ENCODE measurements at places on chromosomes 5 and 9. TPM values are rescaled to one million over a fixed set of nuclear protein-coding genes. Genes with fewer than 3 reads are reported as not detected.

The ERGIC1 gene
- total RNA-seq: 140 TPM

The SLC1A1 gene
- 0.54 TPM for total RNA-seq

The CANX gene
- total RNA-seq: 179 TPM

The OR2Y1 gene
- total RNA-seq: not detected

The ZNF608 gene
- 17.4 TPM for total RNA-seq

The FRRS1L gene
- not detected for total RNA-seq

The CAMK4 gene
- 5.2 TPM for total RNA-seq

The IL11RA gene
- 47.3 TPM for total RNA-seq

The ENC1 gene
- 14.6 TPM for total RNA-seq

The PHYHD1 gene
- total RNA-seq: 1.5 TPM

The BTNL8 gene
- total RNA-seq: not detected

The FRMPD1 gene
- not detected for total RNA-seq

GRCh38 chr9:134099123-134099761 is 31.4 kb upstream of the BRD3 start:
- no peak overlapping the region for H3K27ac ChIP-seq
- peak; percentile 80 for DNase-seq
- H3K4me1 ChIP-seq: no peaks in the 10 kb centered on the region
- no peaks in the 10 kb centered on the region for H3K36me3 ChIP-seq
- peaks cover 2% of the 10 kb centered on the region for H3K27me3 ChIP-seq

GRCh38 chr9:133939171-133939785 is 52.8 kb downstream of the VAV2 start:
- DNase-seq: no peak
- no peak overlapping the region for H3K27ac ChIP-seq
- H3K4me3 ChIP-seq: no peak overlapping the region
- peaks cover 16% of the 10 kb centered on the region for H3K4me1 ChIP-seq
- peaks cover 47% of the 10 kb centered on the region for H3K36me3 ChIP-seq
- no peaks in the 10 kb centered on the region for H3K27me3 ChIP-seq

DNA sequence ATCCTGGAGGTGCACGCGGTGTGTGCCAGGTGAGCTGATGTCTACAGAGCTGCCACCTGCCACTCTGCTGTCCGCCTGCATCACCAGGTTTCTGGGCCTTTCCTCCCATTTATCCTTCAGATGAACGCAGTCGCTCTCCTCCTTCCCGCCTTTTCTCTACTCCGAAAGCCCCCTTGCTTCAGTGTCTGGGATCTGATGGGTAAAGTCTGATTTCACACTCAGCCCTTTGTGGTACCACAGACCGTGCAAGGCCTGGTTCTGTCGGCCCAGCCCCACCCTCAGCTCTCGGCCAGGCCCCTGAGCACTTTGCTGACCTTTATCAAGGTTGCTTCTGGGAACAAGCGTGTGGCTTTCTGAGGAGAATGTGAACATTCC is 32.5 kb downstream of the GLT6D1 start:
- no peak overlapping the region for H3K4me3 ChIP-seq
- H3K27me3 ChIP-seq: no peaks in the 10 kb centered on the region
- H3K36me3 ChIP-seq: no peaks in the 10 kb centered on the region
- no peak for DNase-seq

DNA sequence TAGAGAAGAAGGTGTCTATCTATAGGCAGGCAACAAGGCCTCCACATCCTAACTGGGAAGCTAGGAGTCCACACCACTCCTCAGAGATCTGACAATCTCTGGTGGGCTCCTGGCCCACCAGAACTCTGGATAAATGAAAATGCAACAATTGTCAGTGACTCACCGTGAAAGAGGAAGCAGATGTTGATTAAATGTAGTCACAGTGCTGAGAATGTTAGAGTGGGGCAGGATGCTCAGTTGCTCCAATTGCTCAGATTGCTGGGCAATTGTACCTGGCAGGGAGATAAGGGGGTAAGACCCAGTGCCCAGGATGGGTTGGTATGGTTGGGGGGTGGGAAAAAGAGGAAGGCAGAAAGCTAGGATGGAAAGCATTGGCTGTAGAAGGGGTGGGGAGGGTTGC is 4.3 kb downstream of the CCL19 start:
- no peak overlapping the region for H3K27ac ChIP-seq
- H3K27me3 ChIP-seq: peaks cover 6% of the 10 kb centered on the region
- DNase-seq: no peak
- peaks cover 8% of the 10 kb centered on the region for H3K4me1 ChIP-seq
- H3K36me3 ChIP-seq: no peaks in the 10 kb centered on the region

- DNase-seq: no peak
- H3K27me3 ChIP-seq: no peaks in the 10 kb centered on the region
- no peaks in the 10 kb centered on the region for H3K4me1 ChIP-seq
- no peak overlapping the region for H3K27ac ChIP-seq
Observed at GRCh38 chr5:119820016-119820415, 190.7 kb downstream of the FAM170A start.

DNA sequence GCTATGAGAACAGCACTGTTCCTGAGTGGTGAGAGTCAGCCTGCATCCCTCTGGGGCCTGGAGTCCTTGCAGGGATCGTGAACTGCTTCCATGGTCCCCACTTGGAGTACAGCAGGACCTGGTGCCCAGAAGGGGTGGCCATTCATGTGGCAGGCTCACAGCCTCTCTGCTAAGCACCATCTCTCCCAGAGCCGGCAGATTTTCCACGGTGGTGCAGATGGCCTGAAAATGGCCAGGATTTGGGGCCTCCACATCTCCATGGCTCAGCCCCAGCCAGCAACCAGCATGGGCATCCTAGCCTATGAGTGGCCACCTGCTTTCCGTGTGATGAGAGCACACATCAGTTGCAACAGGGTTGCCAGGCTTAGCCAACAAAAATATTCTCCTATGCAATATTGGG is 33.9 kb upstream of the SEMA4D start:
- H3K4me1 ChIP-seq: peaks cover 20% of the 10 kb centered on the region
- H3K27me3 ChIP-seq: no peaks in the 10 kb centered on the region
- H3K27ac ChIP-seq: no peak overlapping the region
- H3K4me3 ChIP-seq: no peak overlapping the region
- H3K36me3 ChIP-seq: no peaks in the 10 kb centered on the region
- no peak for DNase-seq

GRCh38 chr5:141354900-141355469 is at the start of gene PCDHGA4:
TSS of gene PCDHGA4 (plus strand) at chr5:141355021. CDS start at chr5:141355108, 87 bp downstream.
- DNase-seq: no peak
- H3K36me3 ChIP-seq: no peaks in the 10 kb centered on the region
- H3K27me3 ChIP-seq: peaks cover 58% of the 10 kb centered on the region
- H3K4me3 ChIP-seq: no peak within 1 kb of the TSS

- no peaks in the 10 kb centered on the region for H3K4me1 ChIP-seq
- DNase-seq: no peak
- H3K4me3 ChIP-seq: no peak overlapping the region
- no peak overlapping the region for H3K27ac ChIP-seq
- H3K36me3 ChIP-seq: no peaks in the 10 kb centered on the region
Observed at GRCh38 chr9:28607843-28608242, 1034.6 kb upstream of the C9orf72 start.

GRCh38 chr5:173458828-173459609 is 130.8 kb upstream of the STC2 start:
- no peak for DNase-seq
- H3K27me3 ChIP-seq: no peaks in the 10 kb centered on the region
- no peaks in the 10 kb centered on the region for H3K36me3 ChIP-seq
- no peaks in the 10 kb centered on the region for H3K4me1 ChIP-seq

DNA sequence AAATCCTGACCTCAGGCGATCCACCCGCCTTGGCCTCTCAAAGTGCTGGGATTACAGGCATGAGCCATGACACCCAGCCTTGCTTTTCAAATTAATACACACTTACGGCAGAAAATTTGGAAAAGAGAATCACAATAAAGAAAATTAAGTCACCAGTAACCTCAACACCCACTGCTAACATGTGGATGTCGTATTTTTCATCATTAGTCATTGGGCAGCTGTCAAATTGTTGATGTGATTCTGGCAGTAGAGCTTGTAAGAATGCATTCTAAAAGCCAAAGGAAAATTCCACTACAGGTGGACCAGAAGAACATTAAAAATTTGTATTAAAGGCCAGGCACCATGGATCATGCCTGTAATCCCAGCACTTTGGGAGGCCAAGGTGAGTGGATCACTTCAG is 237.3 kb upstream of the TUT7 start:
- no peaks in the 10 kb centered on the region for H3K27me3 ChIP-seq
- H3K36me3 ChIP-seq: no peaks in the 10 kb centered on the region
- no peak overlapping the region for H3K4me3 ChIP-seq
- no peaks in the 10 kb centered on the region for H3K4me1 ChIP-seq

DNA sequence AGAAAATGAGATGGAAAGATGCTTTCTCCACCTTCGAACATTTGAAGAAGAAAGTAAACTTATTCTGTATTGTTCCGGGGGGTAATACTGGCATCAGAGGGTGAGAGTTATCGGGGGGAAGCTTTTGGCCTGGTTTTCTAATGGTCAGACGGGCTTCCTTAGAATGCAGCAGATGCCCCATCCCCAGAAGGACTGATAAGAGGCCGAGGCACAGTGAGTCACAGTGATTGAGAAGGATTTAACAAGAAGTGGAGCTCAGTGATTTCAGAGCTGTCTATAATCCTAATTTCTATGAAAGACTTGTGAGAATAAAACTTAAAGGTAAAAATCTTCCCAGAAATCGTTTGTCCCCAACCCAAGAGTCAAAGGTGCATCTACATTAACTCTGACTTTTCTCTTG is 123.9 kb downstream of the DOCK8 start:
- no peak overlapping the region for H3K4me3 ChIP-seq
- H3K27ac ChIP-seq: no peak overlapping the region
- DNase-seq: no peak
- H3K27me3 ChIP-seq: no peaks in the 10 kb centered on the region
- H3K4me1 ChIP-seq: no peaks in the 10 kb centered on the region

GRCh38 chr5:116395226-116395625 is 179.4 kb downstream of the SEMA6A start:
- H3K36me3 ChIP-seq: peaks cover 5% of the 10 kb centered on the region
- no peaks in the 10 kb centered on the region for H3K4me1 ChIP-seq
- DNase-seq: no peak
- H3K27ac ChIP-seq: no peak overlapping the region
- H3K27me3 ChIP-seq: no peaks in the 10 kb centered on the region

DNA sequence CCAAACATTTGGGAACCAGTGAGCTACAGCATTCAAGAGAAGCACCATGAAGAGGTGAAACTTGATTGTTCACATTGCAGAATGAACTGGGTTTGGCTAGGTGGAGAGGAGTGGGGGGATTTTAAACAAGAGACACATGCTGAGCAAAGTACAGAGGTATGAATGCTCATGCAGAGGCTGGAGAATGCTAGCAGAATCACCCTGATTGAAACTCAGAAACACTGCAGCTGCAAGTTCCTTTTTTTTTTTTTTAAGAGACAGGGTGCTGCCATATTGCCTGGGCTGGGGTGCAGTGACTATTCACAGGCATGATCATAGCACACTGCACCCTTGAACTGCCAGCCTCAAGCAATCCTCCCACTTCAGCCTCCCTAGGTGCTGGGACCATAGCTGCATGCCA is 35.1 kb downstream of the DENND1A start:
- H3K27ac ChIP-seq: no peak overlapping the region
- no peak for DNase-seq
- no peak overlapping the region for H3K4me3 ChIP-seq
- H3K4me1 ChIP-seq: no peaks in the 10 kb centered on the region
- H3K27me3 ChIP-seq: no peaks in the 10 kb centered on the region

DNA sequence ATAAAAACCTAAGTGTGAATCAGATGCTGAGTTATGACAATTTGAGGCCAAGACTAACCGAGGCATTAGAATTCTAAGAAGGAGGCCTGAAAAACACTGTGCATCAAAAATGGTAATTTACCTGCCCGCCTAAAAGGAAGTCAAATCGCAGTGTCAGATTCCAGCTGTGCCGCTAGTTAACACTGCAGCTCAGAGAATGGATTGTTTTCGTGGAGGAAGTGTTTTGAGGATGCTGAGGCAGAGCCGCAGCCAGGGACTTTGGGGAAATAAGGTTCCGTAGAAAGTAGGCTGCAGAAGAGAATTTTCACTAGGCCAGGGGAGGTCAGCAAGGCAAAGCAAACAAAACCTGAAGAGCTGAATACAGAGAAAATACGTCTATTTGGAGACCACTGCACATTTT is 226.4 kb upstream of the ISL1 start:
- H3K4me3 ChIP-seq: no peak overlapping the region
- no peak for DNase-seq
- H3K27me3 ChIP-seq: no peaks in the 10 kb centered on the region
- H3K27ac ChIP-seq: no peak overlapping the region
- no peaks in the 10 kb centered on the region for H3K36me3 ChIP-seq

DNA sequence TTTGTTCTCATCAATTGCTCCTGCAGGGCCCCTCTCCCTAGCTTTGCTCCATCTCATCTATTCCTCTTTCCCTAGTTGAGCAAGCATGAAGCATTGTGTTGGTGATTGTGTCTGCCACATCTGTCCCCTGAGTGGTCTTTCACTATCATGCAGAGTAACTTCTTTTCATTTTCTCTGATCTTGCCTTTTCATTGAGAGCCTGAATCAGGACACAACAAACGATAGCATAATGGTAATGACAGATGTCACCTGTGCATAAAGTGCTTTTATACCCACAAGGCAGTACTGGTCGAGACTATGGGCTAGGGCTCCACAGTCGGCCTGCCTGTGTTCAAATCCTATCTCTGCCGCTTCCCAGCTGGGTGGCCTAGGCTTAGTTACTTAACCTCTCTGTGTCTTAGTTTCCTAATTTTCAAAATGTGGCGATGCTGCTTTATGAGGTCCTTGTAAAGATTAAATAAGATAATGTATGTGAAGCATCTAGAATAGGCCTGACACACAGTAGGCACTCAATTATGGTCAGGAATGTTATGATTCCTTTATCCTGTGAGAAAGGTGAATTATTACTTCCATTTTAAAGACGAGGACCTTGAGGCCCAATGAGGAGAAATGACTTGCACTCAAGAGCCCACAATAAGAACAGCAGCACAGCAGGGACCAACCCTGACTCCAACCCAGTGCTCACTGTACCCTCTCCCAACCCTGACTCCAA is 137.1 kb upstream of the ZNF618 start:
- no peaks in the 10 kb centered on the region for H3K36me3 ChIP-seq
- H3K4me1 ChIP-seq: no peaks in the 10 kb centered on the region
- no peak overlapping the region for H3K27ac ChIP-seq

DNA sequence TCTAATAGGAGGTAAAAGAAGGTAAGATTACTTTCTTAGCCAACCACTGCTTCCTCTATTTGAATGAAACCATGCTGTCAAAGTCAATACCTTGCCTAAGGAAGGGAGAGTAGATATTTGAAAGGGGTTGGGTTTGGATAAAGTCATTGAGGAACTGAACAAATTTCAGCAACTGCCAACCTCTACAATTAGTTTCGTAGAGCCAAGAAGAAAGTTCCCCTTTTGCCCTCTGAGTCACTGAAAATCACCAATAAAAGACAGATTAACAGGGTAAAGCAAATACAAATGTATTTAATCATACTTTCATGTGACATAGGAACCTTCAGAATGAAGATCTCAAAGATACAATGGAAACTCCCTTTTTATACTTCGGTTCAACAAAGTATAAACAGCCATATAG is 615.7 kb downstream of the GABRG2 start:
- H3K4me3 ChIP-seq: no peak overlapping the region
- no peak for DNase-seq
- H3K36me3 ChIP-seq: no peaks in the 10 kb centered on the region

DNA sequence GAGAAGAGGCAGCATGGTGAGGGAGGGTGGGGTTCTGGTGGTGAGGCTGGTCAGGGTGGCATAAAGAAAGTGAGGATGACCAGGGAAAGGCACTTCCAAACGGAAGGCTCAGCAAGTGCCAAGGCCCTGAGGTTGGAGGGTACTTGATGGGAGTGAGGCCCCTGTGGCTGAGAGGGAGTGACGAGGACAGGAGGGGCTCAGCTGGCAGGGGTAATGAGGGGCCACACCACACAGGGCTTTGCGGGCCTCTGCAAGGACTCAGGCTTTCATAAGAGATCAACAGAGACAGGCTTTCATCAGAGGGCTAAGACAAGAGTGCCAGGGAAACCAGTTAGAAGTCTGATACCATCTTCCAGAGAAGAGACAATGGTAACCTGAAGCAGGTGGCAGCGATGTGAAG is 23.6 kb downstream of the ARPC5L start:
- no peak overlapping the region for H3K27ac ChIP-seq
- H3K4me1 ChIP-seq: peaks cover 8% of the 10 kb centered on the region
